B cell (primary cell): ENCODE measurements at places on chromosomes 6 and 20. TPM values are rescaled to one million over a fixed set of nuclear protein-coding genes. Genes with fewer than 3 reads are reported as not detected.

DNA sequence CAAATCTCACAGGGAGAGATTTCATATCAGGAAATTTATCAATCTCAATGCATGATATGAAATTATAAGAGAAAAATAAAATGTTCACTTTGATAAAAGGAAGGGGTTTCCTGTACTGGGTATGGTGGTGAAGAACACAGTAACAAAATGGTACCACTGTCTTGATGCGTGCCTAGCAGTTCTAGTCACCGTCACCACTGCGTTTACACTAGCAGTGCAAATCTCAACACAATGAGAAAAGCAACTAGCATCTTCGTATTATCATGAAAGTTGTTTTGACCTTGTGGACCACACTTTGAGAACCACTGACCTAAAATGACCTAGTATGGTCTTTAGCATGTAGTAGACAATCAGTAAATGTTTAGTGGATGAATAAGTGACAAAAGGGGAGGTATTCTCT, 68.4 kb upstream of the ADGRF4 start:
- DNase-seq = no peak

DNA sequence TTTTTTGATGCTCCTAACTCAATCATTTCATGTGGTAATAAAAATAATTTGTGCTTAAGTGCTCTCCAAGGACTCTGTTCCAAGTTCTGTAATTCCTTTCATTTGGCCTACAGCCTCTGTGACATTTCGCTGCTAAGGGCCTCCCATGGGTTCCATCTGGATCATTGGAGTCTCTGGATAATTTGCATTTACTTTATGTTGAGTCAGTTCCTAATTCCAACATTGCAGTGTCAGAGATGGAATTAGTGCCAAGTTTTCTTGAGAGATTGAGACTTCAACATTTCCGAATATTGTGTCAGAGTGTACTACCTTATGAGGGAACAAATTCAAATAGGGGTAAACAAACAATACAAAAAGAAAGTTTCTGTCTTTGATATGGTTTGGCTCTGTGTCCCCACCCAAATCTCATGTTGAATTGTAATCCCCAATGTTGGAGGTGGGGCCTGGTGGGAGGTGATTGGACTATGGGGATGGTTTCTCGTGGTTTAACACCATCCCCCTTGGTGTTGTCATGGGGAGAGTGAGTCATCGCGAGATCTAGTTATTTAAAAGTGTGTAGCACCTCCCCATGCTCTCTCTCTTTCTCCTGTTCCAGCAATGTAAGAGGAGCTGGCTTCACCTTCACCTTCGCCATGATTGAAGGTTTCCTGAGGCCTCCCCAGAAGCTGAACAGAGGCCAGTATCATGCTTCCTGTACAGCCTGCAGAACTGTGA, 244.1 kb upstream of the TBX18 start:
- no peak for DNase-seq

GRCh38 chr20:47003223-47003622, 108.6 kb downstream of the EYA2 start:
- DNase-seq = no peak

Gene PDYN
- polyA plus RNA-seq = not detected in 2 replicates

- no peak for DNase-seq
These were observed 112.6 kb downstream of the SLC16A10 start for GRCh38 chr6:111199935-111200334.

GRCh38 chr6:31651602-31652191, 764 bp downstream of the BAG6 start:
- DNase-seq = no peak

Gene SYNDIG1
- not detected in 2 replicates for polyA plus RNA-seq

DNA sequence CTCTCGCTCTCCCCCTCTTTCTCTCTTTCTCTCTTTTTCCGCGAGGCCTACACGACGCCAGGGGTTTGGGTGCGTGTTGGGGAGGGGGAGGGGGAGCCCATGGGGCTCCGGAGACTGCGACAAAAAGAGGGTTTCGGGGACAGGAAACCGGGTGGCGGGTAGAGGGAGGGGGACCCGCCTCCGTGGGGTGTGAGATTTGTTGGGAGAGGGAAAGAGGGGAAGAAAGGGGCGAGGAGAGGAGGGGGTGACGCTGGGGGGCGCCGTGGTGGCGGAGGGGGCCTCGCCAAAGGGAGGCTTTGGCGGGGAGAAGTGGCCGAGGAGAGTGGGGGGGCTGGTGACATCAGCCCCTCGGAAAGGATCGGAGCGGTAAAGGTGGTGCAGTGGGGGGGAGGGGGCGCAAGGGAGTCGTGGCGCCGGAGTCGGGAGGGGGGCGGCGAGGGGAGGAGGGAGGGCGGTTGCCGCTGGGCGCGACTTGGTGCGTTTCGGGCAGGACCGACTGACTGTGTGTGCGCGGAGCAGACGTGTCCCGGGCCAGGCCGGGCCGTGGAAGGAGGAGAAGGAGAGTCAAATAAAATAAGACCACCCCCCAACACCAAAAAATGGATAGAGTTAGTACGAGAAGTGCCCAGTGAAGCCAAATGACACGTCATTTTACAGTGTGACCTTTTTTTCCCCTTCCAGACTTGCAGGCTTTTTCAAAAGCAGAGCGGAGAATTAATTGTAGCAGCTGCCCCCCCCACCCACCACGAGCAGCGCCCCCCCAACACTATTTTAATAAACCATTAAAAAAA, 39.8 kb downstream of the GNAS start:
- DNase-seq = peak; percentile 85

DNA sequence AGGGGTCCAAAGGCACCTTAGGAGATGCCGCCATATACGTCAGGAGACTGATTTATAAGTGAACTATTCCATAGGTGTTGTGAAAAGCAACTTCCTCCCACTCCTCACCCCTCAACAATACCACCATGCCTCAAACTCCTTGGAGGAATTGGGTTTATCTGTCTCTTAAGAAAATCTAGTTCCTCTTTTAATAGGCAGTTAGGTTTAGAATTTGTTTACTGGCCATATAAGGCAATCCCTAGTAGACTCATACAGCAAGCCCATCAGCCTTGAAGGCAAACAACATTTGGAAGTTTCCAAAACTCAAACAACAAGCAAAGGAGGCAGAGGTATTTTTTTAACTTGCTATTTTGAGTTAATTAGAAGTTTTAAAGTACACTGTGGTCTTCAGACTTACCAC, 66.1 kb downstream of the PRND start:
- peak; percentile 36 for DNase-seq

Gene TNNC2
- polyA plus RNA-seq = 0.33 and 2.4 TPM in 2 replicates

DNA sequence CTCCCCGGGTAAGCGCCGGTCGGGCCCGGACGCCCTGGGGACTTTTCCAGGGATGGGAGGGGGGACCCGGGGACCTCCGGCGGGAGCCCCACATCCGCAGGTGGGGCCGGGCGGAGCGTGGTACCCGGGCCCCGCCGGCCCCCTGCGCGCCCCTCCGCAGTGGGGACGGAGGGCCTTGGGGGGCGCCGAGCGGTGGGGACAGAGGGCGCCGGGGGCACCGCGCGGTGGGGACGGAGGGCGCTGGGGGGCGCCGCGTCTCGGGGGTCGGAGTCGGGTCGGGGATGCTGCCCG, 270 bp downstream of the PLEKHG1 start:
- DNase-seq = no peak

DNA sequence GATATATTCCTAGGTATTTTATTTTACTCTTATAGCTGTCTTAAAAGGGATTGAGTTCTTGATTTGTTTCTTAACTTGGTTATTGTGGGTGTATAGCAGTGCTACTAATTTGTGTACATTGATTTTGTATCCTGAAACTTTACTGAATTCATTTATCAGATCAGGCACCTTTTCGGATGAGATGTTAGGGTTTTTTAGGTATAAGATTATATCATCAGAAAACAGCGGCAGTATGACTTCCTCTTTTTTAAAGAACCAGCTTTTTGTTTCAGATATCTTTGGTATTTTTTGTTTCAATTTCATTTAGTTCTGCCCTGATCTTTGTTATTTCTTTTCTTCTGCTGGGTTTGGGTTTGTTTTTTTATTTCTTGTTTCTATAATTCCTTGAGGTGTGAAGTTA, 382.4 kb upstream of the ADGRB3 start:
- DNase-seq = no peak

Gene SLC32A1
- 0.16 TPM in 1 of 2 replicates, not detected in the other for polyA plus RNA-seq

Gene LPIN3
- 0.29 and 1.2 TPM in 2 replicates for polyA plus RNA-seq

Gene TP53INP2
- 14.7 and 39.6 TPM in 2 replicates for polyA plus RNA-seq

GRCh38 chr20:17835934-17836300, 132.7 kb downstream of the SNX5 start:
- no peak for DNase-seq

DNA sequence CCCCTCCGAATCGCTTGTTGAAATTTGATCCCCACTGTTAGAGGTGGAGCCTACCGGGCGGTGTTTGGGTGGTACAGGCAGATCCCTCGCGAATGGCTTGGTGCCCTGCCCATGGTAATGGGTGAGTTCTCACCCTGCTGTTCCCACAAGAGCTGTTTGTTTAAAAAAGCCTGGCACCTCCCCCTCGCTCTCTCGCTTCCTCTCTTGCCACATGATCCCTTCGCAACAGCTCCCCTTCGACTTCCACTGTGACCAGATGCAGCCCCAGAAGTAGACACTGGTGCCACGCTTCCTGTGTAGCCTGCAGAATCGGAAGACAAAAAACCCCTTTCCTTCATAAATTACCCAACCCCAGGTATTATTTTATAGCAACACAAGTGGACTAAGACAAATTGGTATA, 292.2 kb upstream of the QKI start:
- DNase-seq = no peak

DNA sequence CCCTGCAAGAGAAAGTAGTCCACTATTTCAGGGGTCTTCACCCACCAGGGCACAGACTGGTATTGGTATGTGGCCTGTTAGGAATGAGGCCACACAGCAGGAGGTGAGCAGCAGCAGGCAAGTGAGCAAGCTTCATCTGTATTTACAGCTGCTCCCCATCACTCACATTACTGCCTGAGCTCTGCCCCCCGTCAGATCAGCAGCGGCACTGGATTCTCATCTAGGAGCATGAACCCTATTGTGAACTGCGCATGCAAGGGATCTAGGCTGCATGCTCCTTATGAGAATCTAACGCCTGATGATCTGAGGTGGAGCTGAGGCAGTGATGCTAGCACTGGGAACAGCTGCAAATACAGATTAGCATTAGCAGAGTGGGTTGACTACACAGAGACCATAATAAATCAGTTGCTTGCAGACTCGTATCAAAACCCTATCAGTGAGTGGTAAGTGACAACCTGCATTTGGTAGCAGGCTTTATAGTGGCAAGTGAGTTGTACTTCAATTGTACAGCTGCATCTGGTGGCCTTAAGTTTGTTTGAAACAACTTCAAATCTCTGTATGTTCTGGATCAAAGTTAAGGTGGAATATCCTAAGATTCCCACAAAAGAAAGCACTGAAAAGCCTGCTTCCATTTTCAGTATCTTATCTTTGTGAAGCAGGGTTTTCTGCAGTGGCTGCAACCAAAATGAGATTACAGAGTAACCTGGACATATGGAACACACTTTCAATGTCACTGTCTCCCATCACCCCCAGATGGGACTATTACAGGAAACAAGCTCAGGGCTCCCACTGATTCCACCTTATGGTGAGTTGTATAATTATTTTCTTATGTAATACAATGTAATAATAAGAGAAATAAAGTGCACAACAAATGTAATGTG, 12.8 kb downstream of the C6orf141 start:
- DNase-seq = no peak

GRCh38 chr20:4090756-4091489, 75.6 kb upstream of the RNF24 start:
- DNase-seq = no peak

DNA sequence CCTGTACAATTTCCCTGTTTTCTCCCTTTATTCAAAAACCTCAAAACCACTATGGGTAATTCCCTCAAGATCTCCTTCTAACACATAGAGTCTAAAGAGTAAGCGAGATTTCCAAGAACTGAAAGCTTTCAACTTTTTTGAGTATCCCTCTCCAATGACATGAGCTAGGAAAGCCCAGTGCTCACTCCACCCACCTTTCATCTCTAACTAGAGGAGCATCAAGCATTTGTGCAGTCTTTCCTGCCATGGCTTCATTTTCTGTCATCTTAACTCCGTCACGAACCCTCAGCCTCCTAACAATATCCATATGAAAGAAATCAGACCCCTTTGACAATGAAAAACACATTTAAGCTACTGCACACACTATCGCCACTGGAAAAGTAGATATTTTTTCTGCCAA, 91.9 kb upstream of the SUPT3H start:
- no peak for DNase-seq

- no peak for DNase-seq
These were observed 289.1 kb downstream of the TAF4 start for GRCh38 chr20:61776491-61777075.

Gene PACRG
- polyA plus RNA-seq = not detected in 2 replicates

Gene HLA-DRB5
- polyA plus RNA-seq = 23.8 and 112 TPM in 2 replicates
